ENCODE measurements at places on chromosomes 2 and 18.

- no peak for DNase-seq
Observed at GRCh38 chr2:195488567-195488966, 168.5 kb upstream of the SLC39A10 start.

DNA sequence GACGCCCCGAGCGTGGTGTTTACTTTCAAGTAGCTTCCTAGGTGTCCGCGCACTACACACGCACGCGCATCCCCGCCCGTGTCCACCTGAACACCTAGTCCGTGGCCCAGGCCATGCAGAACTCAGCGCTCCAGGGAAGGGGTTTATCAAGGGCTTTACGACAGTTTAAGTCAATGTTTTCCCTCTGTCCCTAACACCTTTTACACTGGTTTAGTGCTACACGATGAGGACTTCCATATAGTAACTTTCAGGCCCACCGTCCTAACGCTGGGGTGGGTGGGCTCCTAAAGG is 1.4 kb upstream of the BCL2 start:
- DNase-seq, result no peak

DNA sequence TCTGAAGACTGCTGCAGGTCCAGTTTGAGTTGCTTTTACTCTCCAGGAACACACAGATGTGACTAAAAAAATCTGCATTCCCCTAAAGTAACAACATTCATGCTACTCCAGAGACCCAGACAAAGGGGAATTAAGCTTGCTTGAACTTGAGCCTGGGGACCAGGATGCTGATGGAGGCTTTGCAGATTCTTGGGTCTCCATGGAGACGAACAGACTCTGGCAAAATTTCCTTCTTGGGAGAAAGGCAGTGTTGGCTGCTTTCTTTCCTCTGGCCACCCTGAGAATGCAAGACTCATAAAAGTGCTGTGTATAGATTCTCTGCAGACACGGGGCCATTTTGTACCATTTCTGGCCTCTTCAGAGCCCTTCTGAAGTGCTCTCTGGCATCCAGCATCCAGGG is 112.0 kb downstream of the ACTR3 start:
- DNase-seq, result peak; percentile 3

- no peak for DNase-seq
Observed at GRCh38 chr2:219314804-219315468, 5.7 kb upstream of the PTPRN start.

GRCh38 chr2:230570987-230571386 is 141.7 kb upstream of the CAB39 start:
- DNase-seq, result no peak

DNA sequence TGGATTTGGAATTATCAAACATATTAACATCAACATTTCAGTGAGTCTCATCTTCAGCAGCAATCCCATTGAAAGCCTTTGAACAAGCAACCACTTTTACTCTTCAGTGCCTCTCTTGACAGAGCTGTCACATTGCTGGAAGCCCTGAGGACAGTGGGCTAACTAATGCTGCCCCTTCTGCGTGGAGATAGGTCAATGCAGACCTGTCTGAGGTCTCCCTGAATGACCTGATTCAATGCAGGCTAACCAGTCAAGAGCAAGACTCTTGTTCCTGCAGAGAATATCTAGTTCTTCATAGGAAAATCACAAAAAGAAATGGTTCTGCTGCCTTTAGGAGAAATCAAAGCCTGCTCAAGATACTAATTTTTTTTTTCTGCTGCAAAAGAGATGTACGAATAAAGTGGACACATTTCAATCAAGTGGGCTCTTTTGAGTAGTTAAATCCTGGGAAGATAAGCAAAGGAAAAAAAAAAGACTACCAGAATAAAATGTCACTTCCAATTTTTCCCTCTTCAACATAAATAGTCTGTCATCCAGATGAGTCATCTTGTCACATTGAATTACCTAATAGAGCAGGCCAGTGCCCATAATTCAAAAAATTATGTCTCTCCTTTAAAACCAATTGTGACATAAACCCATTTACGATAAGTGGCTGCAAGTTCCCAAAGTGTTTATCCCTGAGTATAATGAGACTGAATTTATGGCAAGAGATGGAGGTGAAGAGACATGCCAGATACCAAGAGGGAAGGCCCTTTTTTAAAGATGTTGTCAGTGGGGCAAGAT is 1269.0 kb upstream of the DDX18 start:
- no peak for DNase-seq

DNA sequence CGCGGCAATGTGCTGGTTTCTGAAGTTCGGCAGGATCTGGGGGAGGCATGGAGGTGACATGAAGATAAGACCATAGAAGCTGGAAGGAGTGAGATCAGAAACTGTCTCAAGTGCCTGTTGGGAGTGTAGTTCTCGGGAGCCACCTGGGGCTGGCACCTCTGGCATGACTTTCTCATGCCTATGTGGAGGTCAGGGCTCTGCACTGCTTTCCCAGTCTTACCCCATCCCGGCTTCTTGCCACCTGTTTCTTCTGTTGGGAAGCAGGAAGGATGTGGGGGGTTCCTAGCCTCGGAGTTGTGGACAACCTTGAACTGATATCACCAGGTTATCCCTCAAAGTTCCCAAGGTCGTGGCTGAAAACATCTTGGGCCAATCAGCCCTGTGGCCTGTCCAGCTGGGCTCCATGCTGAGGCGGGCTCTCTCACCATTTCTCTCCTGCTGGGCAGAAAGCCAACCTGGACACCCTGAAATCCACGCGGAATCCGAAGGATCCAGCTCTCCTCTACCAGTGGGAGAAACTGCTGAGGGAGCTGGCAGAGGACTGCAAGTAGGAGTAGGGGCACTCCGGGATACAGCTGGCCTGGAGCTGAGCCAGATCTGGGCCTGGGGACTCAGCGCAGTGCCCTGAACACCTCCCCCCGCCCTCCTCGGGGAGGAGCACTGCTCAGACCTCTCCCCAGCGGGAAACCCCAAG is 42.5 kb downstream of the FER1L5 start:
- DNase-seq, result peak; percentile 39

DNA sequence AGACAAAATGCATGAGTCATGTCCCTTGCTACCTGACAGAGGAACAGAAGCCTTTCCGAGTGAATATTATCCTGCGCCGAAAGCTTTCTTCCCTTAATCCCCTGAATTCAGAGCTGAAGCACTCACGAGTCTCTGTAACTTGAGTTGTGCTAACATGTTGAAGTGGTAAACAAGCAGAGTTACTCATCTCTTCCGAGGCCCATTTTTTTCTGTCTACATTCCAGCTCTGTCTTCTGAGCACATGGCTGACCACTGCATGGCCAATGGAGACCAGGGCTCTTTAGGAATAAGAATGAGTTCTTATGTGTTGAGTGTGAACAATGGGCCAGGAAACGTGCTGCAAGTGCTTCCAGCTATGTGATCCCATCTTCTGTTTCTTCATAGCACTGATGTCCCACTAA is 73.1 kb upstream of the PID1 start:
- DNase-seq, result peak; percentile 21

GRCh38 chr18:70256184-70256583 is 32.7 kb upstream of the SOCS6 start:
- DNase-seq, result no peak

DNA sequence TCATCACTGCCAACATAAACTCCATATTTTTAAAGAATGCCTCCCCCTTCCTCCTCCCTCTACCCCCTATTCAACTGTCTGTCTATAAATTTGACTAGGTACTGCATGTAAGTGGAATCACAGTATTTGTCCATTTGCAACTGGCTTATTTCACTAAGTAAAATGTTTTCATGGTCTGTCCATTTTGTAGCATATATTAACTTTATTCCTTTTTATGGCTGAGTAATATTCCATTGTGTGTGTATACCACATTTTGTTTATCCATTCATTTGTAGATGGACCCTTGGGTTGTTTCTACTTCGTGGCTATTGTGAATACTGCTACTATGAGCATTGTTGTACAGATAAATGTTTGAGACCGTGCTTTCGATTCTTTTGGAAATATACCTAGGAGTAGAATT is 10.7 kb downstream of the SEH1L start:
- DNase-seq, result no peak

- DNase-seq, result no peak
Observed at GRCh38 chr18:62206593-62206992, 19.5 kb downstream of the RELCH start.

DNA sequence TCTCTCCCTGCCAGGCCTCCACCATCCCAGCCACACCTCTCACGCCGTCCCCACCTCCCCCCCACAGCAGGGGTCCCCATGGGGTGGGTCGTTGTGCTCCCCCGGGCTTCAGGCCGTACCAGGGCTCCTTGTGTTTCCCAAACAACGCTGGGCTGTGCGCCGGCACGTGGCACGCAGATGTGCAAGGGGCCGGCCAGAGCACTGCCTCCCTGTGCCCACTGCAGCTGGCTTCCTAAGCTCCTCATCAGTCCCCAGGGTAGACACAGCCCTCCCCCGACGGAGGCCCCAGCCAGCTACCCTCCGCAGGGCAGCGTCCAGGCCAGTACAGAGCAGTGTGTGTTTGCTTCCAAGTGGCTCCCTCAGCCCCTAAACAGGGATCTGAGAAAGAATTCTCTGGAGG is 34.0 kb downstream of the BIN1 start:
- DNase-seq, result no peak

- DNase-seq, result no peak
Observed at GRCh38 chr2:126413079-126413478, 242.9 kb upstream of the GYPC start.

DNA sequence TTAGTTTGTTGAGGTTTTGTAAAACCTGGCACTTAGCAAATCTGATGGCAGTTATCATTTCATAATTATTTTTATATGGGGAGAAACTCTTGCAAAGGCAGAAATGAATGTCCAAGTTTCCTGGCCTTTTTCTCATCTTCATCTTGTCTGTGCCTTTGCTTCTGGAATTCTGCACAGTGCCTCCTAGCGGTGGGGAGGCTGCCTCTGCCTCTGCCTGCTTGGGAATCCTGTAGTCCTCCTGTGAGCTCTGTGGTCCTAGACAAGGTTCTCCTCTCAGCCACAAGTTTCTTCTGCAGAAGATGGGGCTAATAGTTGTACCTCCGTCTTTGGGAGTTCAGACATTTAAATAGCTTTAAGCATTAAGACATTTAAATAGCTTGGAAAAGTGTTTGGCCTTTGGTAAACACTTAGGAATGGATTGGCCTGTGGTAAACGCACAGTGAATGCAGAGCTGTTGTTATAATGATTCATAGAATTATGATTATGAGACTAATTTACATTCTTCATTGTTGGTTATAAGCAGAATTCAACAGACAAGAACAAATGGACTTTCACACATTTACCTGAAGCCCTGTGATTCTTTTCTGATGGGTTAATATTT is 101.2 kb downstream of the ZNF236 start:
- no peak for DNase-seq

- peak; percentile 21 for DNase-seq
Observed at GRCh38 chr18:46301571-46301970, 197.4 kb downstream of the HAUS1 start.
